Activated CD4-positive, CD25-positive, alpha-beta regulatory T cell (primary cell): ENCODE measurements at places on chromosomes 16 and 17.
A peak's percentile ranks its signal among the peaks of the same experiment; 100 is the strongest.

- no peak for DNase-seq
Measured at GRCh38 chr17:9868552-9868951, 36.5 kb downstream of the RCVRN start.

- no peak for DNase-seq
Measured at GRCh38 chr16:86872833-86873232, 294.5 kb downstream of the FOXL1 start.

DNA sequence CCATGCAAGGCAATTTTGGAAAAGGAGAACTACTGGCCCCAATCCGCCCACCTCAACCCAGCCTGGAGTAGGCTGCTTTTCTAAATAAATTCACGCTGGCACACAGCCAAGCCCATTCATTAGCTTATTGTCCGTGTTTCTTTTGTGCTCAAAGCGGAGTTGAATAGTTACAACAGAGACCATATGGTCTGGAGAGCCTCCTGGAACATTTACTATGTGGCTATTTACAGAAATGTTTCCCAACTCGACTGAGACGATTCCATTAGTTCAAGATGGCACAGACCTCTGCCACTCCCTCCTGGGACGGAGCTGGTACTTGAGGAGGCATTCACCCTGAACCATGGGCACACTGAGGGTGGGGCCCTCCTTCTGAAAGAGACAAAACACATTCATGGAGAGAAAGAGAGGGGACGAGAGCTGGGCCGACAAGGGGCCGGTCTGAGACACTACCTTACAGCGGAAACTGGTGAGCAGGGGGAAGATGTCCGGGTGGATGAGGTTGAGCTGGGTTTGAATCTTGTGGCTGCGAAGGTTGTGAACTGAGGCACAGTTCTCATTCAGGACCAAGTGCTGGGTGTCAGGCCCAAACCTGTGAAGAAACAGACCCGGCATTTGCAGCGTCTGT lies 15.7 kb downstream of the ELAC2 start:
- no peak for DNase-seq

GRCh38 chr16:30186444-30186781 lies 3.0 kb downstream of the CORO1A start:
- DNase-seq = no peak

GRCh38 chr16:20903899-20904506 lies 3.4 kb downstream of the LYRM1 start:
- no peak for DNase-seq

- no peak for DNase-seq
Measured at GRCh38 chr16:24135624-24136565, 120.2 kb upstream of the CACNG3 start.

GRCh38 chr17:83012200-83012785 lies 67.1 kb upstream of the METRNL start:
- no peak for DNase-seq

DNA sequence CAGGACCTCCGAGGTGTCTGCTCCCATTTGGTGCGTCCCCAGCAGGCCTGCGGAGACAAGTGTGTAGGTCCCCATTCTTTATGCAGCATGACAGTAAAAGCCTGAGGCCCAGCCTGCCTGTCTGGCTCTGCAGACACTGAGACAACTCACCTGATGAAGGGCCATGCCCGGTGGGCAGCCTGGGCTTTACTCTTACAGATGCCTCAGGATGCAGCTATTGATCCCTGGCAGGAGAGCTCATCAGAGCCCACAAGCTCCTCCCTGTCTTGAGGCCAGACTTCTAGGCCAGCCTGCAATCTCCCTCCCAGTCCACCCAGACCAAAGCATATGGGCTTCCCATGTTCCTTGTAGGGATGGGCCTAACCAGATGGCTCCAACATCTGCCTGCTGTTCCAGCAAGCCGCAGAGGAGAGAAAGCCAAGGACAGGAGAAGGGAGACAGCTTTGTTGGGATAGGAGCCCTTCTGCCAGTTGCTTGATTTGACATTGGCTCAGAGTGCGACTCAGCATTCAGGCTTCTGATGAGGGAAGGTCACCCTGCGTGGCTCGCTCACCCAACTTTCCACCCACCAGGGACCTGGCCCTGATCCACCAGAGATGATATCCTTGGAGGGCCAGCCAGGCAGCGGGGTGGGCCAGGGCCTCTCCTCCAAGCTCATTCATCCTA lies 87.5 kb downstream of the SOCS1 start:
- DNase-seq = no peak

DNA sequence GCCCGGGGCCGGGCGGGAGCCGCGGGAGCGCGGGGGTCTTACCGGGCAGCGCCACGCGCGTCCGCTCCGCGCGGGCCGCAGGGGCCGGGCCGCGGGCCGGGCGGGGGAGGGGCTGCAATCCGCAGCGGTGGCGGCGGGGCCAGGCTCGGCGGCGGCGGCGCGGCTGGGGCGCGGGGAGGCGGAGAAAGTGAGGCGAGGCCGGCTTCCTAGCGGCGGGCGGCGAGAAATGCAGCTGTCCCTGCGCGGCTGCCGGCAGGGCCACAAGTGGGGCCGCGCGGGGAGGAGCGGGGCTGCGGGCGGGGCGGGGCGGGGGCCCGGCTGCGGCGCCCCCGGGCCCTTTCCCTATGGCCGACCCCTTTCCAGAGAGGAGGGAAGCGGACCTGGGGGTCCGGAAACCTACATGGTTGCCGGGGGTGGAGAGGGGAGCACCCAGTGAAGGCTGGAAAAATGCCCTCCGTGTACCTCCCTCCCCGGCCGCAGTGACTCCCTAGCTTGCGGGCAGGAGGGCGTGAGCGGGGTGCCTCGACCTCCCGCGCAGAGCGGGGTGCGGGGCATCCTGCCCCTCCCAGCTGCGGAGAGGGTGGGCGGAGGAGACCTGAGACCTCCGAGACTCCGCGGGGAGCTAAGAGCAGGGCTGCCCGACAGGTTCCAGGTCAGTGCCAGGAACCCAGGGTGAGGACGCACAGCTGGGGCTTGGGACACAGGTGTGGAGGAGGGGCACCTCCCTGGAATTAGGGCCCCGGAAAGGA lies at the start of gene CUEDC1:
Gene CUEDC1 (minus strand): TSS at position 230 of the 749 bp plus-strand sequence. CDS start 69,848 bp downstream, outside the sequence.
- DNase-seq = peak; percentile 30

- no peak for DNase-seq
Measured at GRCh38 chr17:7713782-7714181, 3.8 kb upstream of the DNAH2 start.

DNA sequence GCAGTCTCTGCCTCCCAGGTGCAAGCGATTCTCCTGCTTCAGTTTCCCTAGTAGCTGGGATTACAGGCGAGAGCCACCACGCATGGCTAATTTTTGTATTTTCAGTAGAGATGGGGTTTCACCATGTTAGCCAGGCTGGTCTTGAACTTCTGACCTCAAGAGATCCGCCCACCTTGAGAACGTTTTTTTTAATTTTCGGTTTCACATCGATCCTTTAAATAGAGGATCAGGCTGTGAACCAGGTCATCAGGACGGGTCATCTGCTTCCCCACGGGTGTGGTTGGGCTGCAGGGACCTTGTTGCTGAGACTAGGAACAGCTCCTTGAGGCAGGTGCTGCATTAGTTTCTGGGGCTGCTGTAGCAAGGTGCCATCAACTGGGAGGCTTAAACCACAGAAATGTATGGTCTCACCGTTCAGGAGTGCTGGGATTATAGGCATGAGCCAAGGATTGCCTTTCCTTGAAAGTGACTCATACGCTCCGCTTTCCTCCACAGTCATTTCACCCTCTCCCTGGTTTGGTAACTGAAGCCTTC lies 7.9 kb upstream of the NAGPA start:
- no peak for DNase-seq

- no peak for DNase-seq
Measured at GRCh38 chr17:77345260-77345910, 204.6 kb downstream of the SEC14L1 start.

DNA sequence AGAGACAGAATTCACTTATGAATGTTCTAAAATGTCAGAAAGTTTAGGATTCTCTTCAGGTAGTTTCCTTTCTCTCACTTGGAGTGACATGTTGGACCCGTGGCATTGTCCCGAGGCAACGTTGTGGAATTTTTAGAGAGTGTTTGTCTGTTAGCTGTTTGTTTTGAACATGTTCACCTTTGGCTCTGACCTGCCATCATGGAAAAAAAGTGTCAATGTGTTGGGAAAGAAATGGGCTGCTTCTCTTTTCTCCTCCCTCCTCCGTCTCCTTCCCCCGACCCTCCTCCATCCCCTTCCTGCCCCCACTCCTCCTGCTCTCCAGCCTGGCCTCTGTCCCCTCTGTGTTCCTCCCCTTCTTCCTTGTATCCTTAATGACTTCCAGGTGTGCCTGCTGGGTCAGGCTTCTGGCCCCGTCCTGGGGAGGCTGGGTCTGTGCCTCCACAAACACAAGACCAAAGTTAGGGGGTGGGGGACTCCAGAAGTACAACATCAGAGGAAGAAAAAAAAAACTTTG lies 463.1 kb downstream of the MAF start:
- DNase-seq = no peak
